Cardiac ventricle fibroblast (primary cell): ENCODE measurements at places on chromosomes 7 and 10. TPM values are rescaled to one million over a fixed set of nuclear protein-coding genes. Genes with fewer than 3 reads are reported as not detected.

The HABP2 gene
- not detected in 2 replicates for total RNA-seq

The PTPN20 gene
- total RNA-seq: 4.5 TPM in 1 of 2 replicates, not detected in the other

The LRCH4 gene
- 21.3 and 44.0 TPM in 2 replicates for total RNA-seq

The EN2 gene
- 0.37 TPM in 1 of 2 replicates, not detected in the other for total RNA-seq

The NUTM2D gene
- total RNA-seq: 5.3 and 6.0 TPM in 2 replicates

The OPN4 gene
- total RNA-seq: not detected in 2 replicates

The TSPAN33 gene
- total RNA-seq: 0.15 TPM in 1 of 2 replicates, not detected in the other

The FAM149B1 gene
- 12.2 and 13.2 TPM in 2 replicates for total RNA-seq

The EPO gene
- total RNA-seq: not detected in 2 replicates

The TDRD1 gene
- 1.2 and 1.7 TPM in 2 replicates for total RNA-seq

The SPDYE6 gene
- total RNA-seq: not detected in 2 replicates

The IRF5 gene
- not detected in 2 replicates for total RNA-seq

The FOXK1 gene
- 31.3 and 33.4 TPM in 2 replicates for total RNA-seq

The PLA2G12B gene
- not detected in 2 replicates for total RNA-seq

The CISD1 gene
- total RNA-seq: 28.5 and 51.4 TPM in 2 replicates

The HOXA4 gene
- total RNA-seq: not detected in 2 replicates

The OR6V1 gene
- total RNA-seq: not detected in 2 replicates

The HTR5A gene
- not detected in 2 replicates for total RNA-seq

The SEM1 gene
- total RNA-seq: 17.3 and 43.1 TPM in 2 replicates

The NPC1L1 gene
- not detected in 2 replicates for total RNA-seq

The IL2RA gene
- not detected in 2 replicates for total RNA-seq

The FEZF1 gene
- not detected in 2 replicates for total RNA-seq

The NUPR2 gene
- total RNA-seq: not detected in 2 replicates

The PHYH gene
- total RNA-seq: 24.7 and 30.2 TPM in 2 replicates

The AGAP9 gene
- 1.8 and 2.1 TPM in 2 replicates for total RNA-seq

The CRHR2 gene
- not detected in 2 replicates for total RNA-seq

The FERD3L gene
- total RNA-seq: not detected in 2 replicates

The ANXA8L1 gene
- total RNA-seq: not detected in 2 replicates

The ZFYVE27 gene
- total RNA-seq: 11.2 and 11.4 TPM in 2 replicates

The KCNH2 gene
- total RNA-seq: not detected in 2 replicates

The ADAM22 gene
- 0.19 and 0.34 TPM in 2 replicates for total RNA-seq

The CAV2 gene
- 43.2 and 58.3 TPM in 2 replicates for total RNA-seq

The AGAP5 gene
- total RNA-seq: 0.31 and 1.4 TPM in 2 replicates

The GATA3 gene
- 0.25 and 0.34 TPM in 2 replicates for total RNA-seq

The PHKG1 gene
- 0.24 and 1.1 TPM in 2 replicates for total RNA-seq

The CHAT gene
- total RNA-seq: not detected in 2 replicates

The PIK3CG gene
- total RNA-seq: 0.39 and 1.2 TPM in 2 replicates

The TMEM254 gene
- 13.1 and 13.5 TPM in 2 replicates for total RNA-seq

The GPR26 gene
- not detected in 2 replicates for total RNA-seq

The HEPACAM2 gene
- total RNA-seq: not detected in 2 replicates

The GNAT3 gene
- total RNA-seq: not detected in 2 replicates

The INA gene
- total RNA-seq: 0.12 and 0.59 TPM in 2 replicates

The FRMPD2 gene
- total RNA-seq: not detected in 2 replicates

The ITPRID1 gene
- total RNA-seq: not detected in 2 replicates

The ADAMTS14 gene
- 0.50 and 0.83 TPM in 2 replicates for total RNA-seq
